ENCODE measurements at places on chromosomes 4 and X.
A peak's percentile ranks its signal among the peaks of the same experiment; 100 is the strongest.

GRCh38 chrX:40570346-40571093 is 10.2 kb upstream of the ATP6AP2 start:
- DNase-seq: peak; percentile 23

- no peak for DNase-seq
Measured at GRCh38 chr4:32148111-32148666, 1428.0 kb downstream of the PCDH7 start.

DNA sequence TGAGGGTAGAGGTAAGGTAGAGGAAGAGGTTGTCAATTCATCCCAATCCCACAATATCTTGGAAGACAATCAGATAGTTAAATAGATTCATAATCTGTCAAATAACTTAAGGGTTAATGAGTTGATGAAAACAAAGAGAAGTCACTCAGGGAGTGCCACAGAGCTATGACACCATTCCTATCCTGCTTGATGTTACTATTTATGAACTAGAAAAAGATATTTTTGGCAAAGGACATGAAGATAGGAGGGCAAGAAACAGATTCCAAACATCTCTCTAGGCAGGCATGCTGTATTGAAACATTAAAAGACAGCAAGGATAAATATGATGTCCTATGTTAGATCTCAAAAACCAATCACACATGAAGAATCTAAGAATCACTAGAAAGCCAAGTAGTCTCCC is 3.5 kb upstream of the SRPX start:
- no peak for DNase-seq

GRCh38 chr4:162878096-162878495 is 288.6 kb downstream of the NAF1 start:
- no peak for DNase-seq

- no peak for DNase-seq
Measured at GRCh38 chrX:148915474-148915873, 415.1 kb downstream of the AFF2 start.

GRCh38 chr4:185713731-185714130 is 98.3 kb downstream of the SORBS2 start:
- no peak for DNase-seq

Data from activated naive CD4-positive, alpha-beta T cell treated with anti-CD3 and anti-CD28 coated beads, Interleukin-2, amount 10 ng/mL, durations not matched to agents 7 days and 5 days (primary cell).